EH (cell line): ENCODE measurements at places on chromosomes 7 and 10.
A peak's percentile ranks its signal among the peaks of the same experiment; 100 is the strongest.

DNA sequence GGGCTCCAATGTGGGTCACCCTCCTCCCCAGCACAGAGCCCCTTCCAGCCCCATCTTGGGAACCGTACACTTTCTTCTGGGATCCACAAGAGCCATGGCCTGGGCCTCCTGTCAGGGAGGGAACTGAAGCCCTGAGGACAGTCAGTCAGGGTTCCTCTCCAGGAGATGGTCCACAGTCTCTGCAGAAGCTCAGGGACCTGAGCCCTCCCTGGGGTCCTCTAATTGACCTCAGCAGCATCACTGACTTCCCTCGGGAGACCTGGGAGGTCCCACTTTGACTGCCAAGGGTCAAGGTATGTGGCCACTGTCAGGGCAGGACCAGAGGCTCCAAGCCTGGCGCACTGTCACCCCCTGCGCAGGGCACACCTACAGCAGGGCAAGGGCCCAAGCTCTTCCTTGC, 32.3 kb downstream of the NOD1 start:
- DNase-seq, result no peak

- no peak for DNase-seq
Measured at GRCh38 chr7:53326634-53327033, 291.2 kb downstream of the POM121L12 start.

DNA sequence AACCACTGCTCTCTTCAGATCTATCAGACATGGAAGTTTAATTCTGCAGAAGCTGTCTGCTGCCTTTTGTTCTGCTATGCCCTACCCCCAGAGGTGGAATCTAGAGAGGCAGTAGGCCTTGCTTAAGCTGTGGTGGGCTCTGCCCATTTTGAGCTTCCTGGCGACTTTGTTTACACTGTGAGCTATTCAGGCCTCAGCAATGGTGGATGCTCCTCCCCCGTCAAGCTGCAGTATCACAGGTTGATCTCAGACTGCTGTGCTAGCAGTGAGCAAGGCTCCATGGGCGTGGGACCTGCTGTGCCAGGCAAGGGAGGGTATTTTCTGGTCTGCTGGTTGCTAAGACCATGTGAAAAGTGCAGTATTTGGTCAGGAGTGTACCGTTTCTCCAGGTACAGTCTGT, 45.1 kb upstream of the CDK14 start:
- DNase-seq, result no peak

- no peak for DNase-seq
Measured at GRCh38 chr7:31852462-31852861, 165.4 kb downstream of the PPP1R17 start.

DNA sequence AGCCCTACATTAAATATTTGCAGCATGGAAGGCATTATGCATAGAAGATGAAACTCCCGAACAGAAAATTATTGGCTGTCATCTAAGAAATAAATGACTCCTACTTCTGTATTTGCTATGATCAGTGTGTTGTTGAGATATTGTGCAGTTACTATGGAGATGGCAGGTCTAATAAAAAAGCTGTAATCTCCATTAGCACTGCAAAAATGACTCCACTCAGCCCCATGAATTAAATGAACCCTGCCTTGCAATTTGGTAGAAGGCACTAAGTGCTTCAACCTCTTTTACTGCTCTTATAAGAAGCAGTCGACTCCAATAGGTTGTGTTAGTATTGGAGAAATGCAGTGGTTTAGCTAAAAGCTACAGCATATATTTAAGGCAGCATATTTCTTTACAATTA, 290.0 kb upstream of the PHYHIPL start:
- no peak for DNase-seq

GRCh38 chr7:17298840-17299482, 509 bp downstream of the AHR start:
- peak; percentile 45 for DNase-seq

DNA sequence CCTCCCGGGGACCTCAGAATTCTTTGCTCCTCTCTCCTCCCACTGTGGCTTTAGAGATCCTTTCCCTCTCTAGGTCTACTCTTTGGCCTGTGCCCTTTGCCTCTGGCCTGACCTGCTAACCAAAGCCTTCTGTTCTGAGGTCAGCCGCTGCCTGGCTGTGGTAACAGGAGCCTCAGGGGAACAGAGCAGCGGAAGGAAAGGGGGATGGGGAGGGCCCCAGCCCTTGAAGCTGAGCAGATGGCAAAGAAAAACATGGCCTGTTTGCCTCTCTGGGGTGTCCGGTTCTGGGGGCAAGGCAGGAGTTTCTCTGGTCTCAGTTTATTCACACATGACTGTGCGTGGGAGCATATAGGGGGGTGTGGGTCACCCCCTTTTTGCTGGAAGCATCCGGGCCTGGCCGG, 28.2 kb downstream of the COL26A1 start:
- peak; percentile 55 for DNase-seq

DNA sequence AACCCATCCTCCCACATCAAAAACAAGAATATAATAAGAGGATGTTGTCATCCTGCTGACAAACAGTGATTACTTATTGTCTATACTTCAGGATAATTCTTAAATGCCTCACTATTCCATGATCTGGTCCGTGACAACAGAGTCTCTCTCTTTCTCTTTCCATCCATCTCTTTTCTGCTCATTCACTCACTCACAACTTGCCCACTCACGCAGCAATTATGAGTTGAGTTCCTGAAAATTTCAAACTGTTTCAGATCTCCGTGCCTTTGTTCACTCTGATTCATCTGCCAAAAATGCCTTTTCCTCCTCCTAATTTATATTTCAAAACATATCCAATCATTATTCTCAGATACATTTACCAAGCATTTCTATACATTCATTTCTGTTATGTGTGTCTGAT, 1.4 kb downstream of the OR6B1 start:
- DNase-seq, result no peak

DNA sequence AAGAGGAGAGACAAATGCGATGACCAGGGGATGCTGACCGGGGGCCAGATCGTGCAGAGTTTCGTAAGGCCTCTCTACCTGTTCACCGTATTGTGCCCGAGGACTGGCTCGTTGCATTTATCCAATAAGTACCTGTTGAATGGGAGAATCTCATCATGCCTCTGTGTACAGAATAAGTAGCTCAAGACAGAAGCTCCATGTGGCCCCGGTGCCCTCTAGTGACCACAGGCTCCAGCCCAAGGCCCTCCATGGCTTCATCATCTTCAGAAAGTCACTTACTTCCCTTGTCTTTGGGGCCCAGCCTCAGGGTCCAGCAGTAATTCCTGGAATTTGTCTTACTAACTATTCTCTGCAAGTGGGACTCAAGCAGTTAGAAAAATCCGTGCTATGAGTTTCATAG, 151.0 kb downstream of the CHN2 start:
- peak; percentile 5 for DNase-seq

GRCh38 chr10:21141946-21142492, 244.9 kb upstream of the NEBL start:
- no peak for DNase-seq

DNA sequence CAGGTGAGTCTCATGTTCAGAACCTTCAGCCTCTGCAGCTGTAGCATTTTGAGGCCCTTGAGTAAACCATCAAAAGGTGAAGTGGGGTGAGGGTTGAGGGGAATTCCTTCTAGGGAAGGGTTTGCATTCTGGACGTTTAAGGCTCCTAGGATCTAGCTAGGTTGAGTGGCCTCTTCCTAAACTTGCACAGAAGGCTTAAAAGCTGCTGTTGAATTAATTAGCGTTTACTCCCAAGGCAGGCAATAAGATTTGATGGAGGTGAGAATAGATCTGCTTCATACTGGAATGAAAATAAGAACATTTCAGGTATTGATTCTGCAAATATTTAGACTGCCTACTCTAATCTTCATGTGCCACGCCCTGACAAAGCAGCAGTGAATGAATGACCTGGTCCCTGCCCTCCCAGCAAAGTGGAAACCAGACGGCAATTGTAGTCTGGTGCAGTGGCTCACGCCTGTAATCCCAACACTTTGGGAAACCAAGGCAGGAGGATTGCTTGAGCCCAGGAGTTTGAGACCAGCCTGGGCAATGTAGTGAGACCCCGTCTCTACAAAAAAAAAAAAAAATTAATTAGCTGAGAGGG, 11.4 kb upstream of the KPNA7 start:
- no peak for DNase-seq

GRCh38 chr7:139697056-139697455, 80.7 kb downstream of the HIPK2 start:
- no peak for DNase-seq

DNA sequence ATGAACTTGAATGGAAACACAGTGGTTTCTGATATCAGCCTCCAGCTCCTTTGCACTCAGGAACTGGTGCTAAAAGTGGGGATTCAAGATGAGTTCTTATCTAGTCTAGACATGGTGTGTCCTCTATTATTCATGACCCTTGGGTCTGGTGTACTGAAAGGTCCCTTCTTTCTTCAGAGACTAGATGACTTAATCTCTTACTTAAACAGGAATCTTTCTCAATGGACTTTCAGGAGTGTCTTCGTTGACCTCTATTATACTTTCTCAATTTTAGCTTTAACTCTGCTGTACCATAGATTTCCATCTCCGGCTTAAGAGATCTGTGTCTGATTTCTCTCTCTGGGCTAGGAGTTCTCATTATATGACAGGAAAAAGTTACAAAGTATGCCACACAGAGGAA, 83.5 kb upstream of the INHBA start:
- DNase-seq, result no peak

DNA sequence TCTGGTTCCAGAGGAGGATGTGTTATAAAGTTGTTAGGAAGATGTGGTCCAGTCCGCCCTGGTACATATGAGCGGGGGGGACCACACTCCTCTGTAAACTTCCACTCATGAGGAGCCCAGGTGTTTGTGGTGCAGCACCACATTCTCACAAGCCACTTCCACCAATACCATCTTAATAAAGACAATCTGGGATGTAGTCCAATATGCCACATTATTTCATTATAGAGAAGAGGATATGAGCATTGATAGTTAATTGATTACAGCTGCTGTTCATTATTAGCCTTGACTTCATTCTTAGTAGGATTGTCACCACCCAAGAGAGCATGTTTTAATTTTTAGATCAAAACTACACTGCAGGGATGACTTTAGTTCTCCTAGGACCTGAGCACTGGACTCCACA, 40.5 kb downstream of the ERCC6 start:
- no peak for DNase-seq

DNA sequence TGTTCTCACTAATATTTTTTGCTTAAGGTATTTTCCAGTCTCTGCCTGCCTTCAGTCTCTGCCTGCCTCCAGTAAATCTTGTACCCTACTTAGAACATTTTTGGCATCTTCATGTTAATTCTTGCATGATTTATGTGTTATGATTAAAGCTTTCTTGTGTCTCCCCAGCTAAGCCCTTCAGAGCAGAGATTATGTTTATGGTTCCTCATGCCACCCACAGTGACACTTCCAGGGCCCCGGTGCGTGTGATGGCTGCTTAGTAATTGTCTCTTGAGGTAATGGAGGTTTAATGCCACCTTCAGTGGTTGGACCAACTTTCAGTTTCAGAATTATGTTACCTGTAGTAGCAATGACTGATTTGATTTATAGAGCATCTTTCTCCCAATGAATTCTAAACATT, 70.6 kb upstream of the MET start:
- no peak for DNase-seq

DNA sequence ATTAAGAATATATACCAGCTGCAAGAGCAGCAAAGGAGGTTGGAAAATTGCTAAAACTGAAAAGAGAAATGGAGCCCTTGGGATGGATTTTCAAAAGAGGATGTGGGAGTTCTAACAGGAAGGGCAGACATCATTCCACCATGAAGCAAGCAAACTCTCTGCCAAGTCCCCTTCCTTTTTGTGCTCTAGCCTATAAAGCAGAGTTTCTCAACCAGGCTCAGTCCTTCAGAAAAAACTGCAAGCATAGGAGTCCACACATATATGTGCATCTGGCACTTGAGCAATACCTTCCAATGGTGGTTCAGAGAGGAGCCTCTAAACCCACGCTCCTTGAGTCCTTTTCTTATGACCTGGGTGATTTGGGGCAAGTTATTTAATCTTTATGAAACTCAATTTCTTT, 98.6 kb upstream of the MKX start:
- no peak for DNase-seq

DNA sequence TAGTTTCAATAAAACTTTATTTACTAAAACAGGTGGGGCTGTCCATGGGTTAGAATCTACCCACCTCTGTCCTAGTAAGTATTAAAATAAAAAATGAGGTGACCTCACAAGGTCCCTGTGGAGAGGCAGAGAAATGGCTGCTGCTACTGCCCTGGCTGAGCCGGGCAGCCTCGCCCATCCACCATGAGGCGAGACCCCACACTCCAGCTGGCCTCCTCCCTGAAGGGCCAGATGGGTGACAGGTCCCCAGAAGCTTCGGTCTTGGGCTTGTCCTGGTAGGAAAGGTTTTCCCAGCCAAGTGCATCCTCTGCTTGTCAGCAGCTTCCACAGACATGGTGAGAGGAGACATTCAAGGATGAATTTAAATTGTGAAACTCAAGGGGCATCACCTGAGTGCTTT, 565.8 kb downstream of the PTPRN2 start:
- no peak for DNase-seq

GRCh38 chr10:57925045-57925444, 342.6 kb downstream of the IPMK start:
- no peak for DNase-seq

DNA sequence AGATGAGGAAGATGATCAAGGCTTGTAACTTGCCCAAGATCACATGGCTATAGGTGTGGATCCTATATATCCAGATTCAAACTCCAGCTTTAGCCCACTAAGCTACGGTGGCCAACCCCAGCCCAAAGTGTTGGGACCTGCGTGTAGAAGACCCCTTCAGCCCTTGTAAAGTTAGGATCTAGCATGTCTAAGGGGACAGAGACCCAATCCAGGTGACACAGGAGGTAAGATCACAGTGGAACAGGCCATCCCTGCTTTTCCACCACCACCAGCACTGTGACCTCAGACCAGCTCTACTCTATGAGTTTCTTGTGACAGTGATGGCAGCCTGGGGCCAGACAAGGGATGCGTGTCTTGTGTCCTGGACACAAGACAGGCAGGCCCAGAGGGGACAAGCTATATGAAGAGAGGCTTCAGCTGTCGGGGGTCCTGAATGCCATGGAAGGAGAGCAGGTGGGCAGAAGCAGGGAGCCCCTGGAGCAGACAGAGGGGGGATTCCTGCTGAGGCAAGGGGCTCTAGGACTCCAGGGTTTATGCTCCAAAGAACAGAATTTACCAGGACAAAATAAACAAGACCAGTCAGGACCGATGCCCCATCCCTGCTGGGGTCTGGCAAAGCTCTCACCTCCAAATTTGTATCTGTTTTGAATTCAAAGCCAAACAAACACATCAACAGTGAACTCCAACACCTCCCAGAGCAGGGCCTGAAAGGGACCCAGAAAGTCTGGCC, 10.4 kb downstream of the GPRIN2 start:
- no peak for DNase-seq
